ENCODE measurements at places on chromosomes 5 and 9.

GRCh38 chr5:13501176-13501575 is 443.3 kb downstream of the DNAH5 start:
- DNase-seq, result no peak

GRCh38 chr9:98874721-98875255 is 67.3 kb downstream of the GALNT12 start:
- DNase-seq, result no peak

DNA sequence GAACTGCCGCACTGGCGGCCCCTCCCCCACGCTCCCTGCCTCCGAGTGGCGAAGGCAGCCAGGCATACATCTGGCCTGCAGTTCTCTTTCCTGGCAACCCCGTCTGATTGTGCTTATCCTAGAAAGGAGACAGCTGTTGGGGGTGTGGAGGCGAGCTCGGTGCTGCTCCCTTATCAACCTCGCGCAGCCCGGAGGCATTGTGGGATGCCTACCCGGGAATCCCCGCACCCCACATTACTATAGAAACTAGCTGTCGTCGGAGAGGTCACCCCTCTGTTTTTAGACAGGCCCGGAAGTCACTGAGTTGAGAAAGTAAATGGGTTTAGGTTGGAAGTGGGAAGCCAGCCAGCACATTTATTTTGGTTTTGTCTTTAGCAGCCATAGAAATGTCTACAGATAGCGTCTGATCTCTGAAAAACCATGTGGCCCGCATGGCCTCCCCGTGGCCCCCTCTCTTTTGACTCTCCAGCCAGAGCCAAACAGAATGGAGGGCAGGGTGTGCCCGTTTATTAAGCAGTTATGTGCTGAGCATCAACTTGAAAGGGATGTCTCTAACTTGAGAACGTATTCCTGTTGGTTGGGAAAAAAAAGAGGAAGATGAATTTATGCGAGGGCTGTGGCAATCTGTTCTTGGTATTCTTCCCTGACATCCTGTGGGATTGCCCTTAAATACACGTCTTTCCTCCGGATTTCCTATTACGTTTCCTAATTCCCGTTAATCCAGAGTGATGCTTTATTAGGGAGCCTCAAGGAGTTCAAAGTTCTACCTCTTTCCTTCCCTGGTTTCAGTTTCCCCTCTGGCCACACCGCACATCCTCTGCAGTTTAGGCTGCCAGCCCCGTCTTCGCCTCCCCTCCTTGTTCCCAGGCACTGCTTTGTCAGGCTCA is 3.9 kb downstream of the STC2 start:
- no peak for DNase-seq

- DNase-seq, result no peak
Measured at GRCh38 chr9:105218673-105219072, 25.8 kb upstream of the SLC44A1 start.

DNA sequence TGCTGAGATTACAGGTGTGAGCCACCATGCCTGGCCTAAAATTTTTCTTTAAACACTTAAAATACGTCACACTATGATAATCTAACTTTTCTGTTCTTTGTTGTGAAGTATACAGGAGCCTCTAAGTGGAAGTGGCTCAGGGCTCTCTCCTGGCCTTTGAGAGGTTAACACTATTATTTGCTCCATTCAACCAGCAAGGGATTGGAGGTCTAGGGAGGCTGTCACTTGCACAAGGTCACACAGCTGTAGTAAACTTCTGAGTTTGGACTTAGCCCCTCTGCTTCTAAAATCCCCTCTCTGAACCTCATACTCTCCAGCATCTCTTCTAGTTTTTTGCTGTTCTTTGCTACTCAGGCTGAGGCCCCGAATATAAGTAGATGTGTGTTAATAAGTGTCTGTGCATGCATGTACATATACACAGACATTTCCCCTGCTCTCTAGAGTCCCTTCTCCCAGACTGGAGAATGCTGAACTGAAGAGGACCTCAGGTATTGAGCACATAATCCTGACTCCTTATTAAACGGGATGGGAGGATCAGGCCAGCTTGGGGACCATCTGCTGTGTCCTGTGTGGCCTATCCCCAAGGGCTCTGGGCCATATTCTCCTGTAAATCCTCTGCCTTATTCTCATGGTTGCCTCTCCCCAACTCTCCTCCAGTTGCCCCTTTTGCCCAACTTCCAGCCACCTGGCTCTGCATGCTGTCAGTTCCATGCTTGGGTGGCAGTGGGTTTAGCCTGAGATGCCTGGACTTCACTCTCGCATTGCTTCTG is 87.0 kb upstream of the SPRY4 start:
- no peak for DNase-seq

DNA sequence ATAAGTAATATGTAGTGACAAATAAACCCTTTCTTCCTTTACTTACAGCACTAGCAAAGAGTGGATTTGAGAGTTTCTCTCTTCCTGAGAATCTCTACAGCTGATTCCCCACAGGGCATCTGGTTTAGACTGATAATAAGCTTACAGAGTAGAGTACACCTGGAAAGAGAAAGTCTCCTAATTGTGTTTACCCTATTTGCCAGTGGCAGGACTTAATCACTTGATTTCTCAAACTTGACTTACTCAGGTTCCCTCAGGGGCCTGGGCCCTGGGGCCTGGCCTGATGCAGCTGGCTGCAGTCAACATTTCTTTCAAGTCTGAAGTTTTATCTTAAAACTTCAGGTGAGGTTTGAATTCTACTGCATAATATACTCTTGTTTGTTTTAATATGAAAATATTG is 38.0 kb upstream of the UBTD2 start:
- DNase-seq, result no peak

DNA sequence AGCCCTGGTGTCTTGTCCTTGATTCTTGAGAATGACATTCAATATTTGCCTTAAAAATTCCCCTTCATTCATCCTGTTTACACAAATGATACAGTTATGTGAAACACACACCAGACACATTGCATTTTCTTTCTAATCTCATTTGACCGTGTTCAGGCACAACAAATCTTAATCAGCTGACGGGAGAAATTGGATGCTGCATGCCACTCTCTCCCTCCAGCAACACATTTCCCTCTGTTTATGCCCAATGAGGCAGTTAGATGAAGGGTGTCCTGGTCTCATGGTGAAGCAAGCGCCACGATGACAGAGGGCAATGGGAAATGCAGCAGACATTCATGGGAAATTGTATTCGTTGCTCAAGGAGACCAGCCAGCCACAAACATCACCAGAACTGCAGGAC is 3.2 kb upstream of the FGF1 start:
- no peak for DNase-seq

DNA sequence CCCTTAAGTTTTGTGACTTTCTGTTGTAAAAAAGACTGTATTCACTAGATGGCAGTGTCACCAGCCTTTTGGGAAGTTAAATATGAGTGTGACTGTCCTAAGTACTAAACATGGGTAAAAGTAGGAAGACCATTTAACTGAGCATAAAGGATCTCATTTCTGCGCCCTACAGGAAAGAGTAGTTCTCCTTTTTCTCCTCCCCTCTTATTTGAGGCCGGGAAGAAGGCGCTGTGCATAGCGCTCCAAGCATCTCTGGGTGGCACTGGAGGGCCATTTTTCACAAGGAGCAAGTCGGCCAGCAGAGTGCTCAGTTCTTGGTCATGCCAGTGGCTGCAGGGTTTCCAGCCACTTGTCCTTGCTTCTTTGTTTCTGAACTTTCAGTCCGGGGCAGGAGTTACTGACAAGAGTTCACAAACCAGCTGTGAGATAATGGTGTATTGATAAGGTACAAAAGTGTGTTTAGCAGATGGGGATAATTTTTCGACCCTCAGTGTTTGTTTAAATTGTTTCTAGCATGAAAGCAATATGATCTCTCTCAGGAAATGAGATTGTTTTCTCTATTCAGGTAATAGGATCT is 227.6 kb upstream of the DMRT1 start:
- DNase-seq, result peak; percentile 95

- no peak for DNase-seq
Measured at GRCh38 chr5:14472986-14473567, 108.5 kb upstream of the OTULINL start.
